Heart left ventricle (tissue), 16 donors: ENCODE measurements at places on chromosomes 4 and X. TPM values are rescaled to one million over a fixed set of nuclear protein-coding genes. Genes with fewer than 3 reads are reported as not detected.

TMPRSS11F gene
- not detected for polyA plus RNA-seq

TMEM150C gene
- 11.3 TPM for polyA plus RNA-seq

MXRA5 gene
- 1.9 TPM for polyA plus RNA-seq

METAP1 gene
- 69.7 TPM for polyA plus RNA-seq

POF1B gene
- polyA plus RNA-seq: 0.91 TPM

NEXMIF gene
- polyA plus RNA-seq: under 0.01 TPM

PDGFC gene
- polyA plus RNA-seq: 2.5 TPM

TRIM60 gene
- not detected for polyA plus RNA-seq

MOB1B gene
- 4.8 TPM for polyA plus RNA-seq

CLTRN gene
- polyA plus RNA-seq: 1.4 TPM

GAGE12F gene
- not detected for polyA plus RNA-seq

CSAG1 gene
- not detected for polyA plus RNA-seq

BRS3 gene
- not detected for polyA plus RNA-seq

TMEM35A gene
- polyA plus RNA-seq: 0.04 TPM

ASB9 gene
- polyA plus RNA-seq: 0.88 TPM

CACNA1F gene
- polyA plus RNA-seq: 0.04 TPM

IRS4 gene
- polyA plus RNA-seq: not detected

MAGEB1 gene
- not detected for polyA plus RNA-seq

ABCG2 gene
- 0.27 TPM for polyA plus RNA-seq

SNCA gene
- 3.4 TPM for polyA plus RNA-seq

GUCY2F gene
- not detected for polyA plus RNA-seq

DSPP gene
- polyA plus RNA-seq: not detected

KLHL2 gene
- 15.5 TPM for polyA plus RNA-seq

OTC gene
- polyA plus RNA-seq: not detected

GDPD2 gene
- not detected for polyA plus RNA-seq
